ENCODE measurements at places on chromosomes 7 and 10. TPM values are rescaled to one million over a fixed set of nuclear protein-coding genes. Genes with fewer than 3 reads are reported as not detected.

The CYP2E1 gene
- total RNA-seq, result 1.2 TPM

The ABLIM1 gene
- 75.2 TPM for total RNA-seq

The AASS gene
- total RNA-seq, result 20.0 TPM

The CALCR gene
- total RNA-seq, result not detected

The FKBP9 gene
- total RNA-seq, result 94.8 TPM

The STEAP1B gene
- total RNA-seq, result 0.66 TPM

The THSD7A gene
- total RNA-seq, result 4.5 TPM

The ACBD7 gene
- not detected for total RNA-seq

The MPP7 gene
- 22.9 TPM for total RNA-seq

The WDR86 gene
- 8.2 TPM for total RNA-seq

The STK31 gene
- total RNA-seq, result 0.31 TPM

The ST8SIA6 gene
- 1.5 TPM for total RNA-seq

The SGCE gene
- 130 TPM for total RNA-seq

The SSC4D gene
- 1.4 TPM for total RNA-seq

The SP4 gene
- total RNA-seq, result 9.7 TPM

The PPP1R17 gene
- not detected for total RNA-seq

The OR13A1 gene
- total RNA-seq, result not detected

The HILPDA gene
- total RNA-seq, result 19.0 TPM

The GRB10 gene
- 28.5 TPM for total RNA-seq

The CDC14C gene
- not detected for total RNA-seq

The SKIDA1 gene
- 6.5 TPM for total RNA-seq

The ZNF239 gene
- 5.5 TPM for total RNA-seq
